ENCODE measurements at places on chromosomes 1 and 21.

GRCh38 chr1:230077011-230077410 is 10.0 kb downstream of the GALNT2 start:
- no peak for DNase-seq

DNA sequence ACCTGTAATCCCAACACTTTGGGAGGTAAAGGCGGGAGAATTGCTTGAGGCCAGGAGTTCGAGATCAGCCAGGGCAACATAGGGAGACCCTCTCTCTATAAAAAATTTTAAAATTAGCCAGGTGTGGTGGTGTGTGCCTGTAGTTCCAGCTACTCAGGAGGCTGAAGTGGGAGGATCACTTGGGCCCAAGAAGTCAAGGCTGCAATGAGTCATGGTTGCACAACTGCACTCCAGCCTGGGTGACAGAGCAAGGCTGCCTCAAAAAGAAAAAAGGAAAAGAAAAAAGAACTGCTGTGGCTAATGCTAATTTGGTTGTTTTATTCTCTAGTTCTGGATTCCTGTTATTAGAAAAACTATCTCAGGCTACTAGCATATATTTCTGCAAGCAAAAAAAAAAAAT is 29.8 kb downstream of the DBT start:
- peak; percentile 35 for DNase-seq

- no peak for DNase-seq
Measured at GRCh38 chr21:37870221-37870620, 46.0 kb downstream of the KCNJ6 start.

- DNase-seq = no peak
Measured at GRCh38 chr1:108712606-108713150, at the start of gene FNDC7. Gene FNDC7 (plus strand): TSS chr1:108712908. CDS start chr1:108712934, 26 bp downstream.

- DNase-seq = peak; percentile 74
Measured at GRCh38 chr21:37153196-37153934, 80.3 kb downstream of the TTC3 start.

DNA sequence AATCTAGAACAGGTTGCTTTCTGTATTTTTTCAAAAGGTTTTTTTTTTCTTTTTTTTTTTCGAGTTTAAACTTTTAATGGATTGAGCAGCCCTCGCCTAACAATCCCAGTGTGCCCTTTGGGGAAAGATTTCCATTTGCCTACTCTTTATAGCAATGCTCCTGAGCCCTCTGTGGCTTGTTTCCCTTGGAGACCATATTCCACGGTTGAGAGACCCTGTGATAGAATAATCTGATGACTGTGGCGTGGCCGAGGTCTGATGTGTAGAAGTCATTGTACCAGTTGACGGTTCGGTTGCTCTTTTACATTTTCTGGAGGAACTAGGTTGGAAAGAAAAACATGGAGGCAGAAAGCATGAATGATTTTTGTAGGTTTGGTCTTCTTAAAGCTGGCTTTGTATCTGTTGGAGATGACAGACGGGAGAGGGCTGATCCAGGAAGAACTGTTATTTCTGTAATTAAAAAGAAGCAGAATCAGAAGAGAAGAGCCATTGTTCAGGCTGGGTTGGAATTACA is 305.7 kb upstream of the NRIP1 start:
- DNase-seq = no peak

DNA sequence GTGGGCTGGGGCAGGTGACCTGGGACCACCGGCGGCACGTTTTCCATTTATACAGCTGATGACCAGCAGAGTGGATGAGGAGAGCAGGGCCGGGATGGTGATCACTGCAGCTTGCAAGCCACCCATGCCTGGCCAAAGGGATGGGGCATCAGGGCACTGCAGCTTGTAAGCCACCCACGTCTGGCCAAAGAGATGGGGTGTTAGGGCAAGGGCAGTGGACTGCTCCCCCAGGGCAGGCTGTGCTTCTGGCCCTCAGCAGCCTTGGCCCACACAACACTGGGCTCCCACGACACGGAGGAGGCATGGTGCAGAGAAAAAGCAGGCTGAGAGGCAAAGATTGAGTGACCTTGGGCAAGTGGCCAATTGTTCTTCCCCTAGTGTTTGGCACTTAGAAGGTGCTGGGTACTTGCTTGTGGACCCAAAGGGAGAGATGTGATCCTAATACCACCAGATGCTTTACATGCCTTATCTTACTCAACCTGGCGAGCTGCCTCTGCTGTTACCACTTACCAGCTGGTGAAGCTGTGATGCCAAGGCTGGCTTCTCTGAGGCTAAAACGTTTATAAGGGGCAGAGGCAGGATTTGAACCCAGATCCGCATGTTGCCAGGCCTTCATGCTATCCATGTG is 48.3 kb downstream of the TRIM62 start:
- no peak for DNase-seq

- DNase-seq = peak; percentile 73
Measured at GRCh38 chr1:244435562-244436205, 16.0 kb downstream of the ADSS2 start.

DNA sequence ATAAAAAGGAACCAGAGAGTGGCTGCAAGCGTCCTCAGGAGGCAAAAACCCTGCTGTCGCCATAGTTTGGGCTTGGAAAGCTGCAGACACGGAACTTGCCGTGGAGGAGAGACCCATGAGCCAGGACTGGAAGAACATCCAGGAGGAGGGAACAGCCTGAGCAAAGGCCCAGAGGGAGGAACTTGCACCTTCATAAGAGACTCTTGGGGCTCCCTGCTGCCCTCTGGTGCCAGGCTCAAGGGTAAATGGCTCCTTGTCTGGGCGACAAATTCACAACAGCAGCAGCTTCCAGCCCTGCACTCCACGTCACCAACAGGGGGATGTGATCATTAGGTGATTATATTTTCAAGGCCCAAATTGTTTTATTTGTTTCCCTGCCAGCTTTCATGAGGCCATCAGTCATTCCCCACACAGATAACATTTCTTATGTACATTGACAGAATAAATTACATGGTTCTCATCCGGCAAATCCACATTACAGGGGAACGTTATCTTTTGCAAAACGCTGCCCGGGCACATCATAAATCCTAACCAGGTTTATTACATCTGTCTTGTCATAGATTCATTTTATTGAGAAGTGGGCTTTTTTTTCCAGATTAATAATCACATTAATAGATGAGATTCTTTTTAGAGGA is 143.0 kb upstream of the GRIK3 start:
- DNase-seq = peak; percentile 53

GRCh38 chr1:211349741-211350140 is 23.1 kb downstream of the TRAF5 start:
- DNase-seq = no peak

- DNase-seq = peak; percentile 91
Measured at GRCh38 chr1:222926566-222926965, 111.7 kb downstream of the DISP1 start.

DNA sequence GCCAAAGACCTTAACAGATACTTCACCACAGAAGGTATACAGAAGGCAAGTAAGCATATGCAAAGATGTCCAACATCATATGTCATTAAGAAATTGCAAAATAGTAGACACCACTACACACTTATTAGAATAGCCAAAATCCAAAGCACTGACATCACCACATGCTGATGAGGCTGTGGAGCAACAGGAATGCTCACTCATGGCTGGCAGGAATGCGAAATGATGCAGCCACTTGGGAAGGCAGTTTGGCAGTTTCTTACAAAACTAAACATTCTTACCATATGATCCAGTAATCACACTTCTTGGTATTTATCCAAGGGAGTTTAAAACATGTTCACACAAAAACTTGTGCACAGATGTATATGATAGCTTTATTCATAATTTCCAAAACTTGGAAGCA is 261.2 kb upstream of the AJAP1 start:
- no peak for DNase-seq

GRCh38 chr1:96525657-96526557 is 195.7 kb upstream of the PTBP2 start:
- no peak for DNase-seq

DNA sequence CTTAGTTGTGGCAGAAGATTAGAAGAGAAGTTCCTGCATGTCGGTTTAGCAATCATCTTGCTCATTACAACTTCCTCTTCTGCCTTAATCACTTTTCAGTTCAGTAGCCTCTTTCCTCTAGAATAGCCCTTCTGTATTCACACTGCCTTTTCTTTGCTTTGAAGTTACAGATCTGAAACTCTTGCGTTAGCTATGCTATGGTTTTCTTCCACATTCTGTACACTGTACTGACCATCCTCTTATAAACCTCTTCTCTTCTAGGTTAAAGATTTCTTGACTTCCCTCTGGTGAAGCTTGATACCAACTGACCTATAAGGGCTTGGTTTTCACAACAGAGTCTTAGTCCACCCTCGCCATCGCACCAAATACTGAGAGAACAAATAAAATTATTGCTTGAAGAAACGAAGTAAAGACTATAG is 35.0 kb downstream of the C21orf91 start:
- no peak for DNase-seq

DNA sequence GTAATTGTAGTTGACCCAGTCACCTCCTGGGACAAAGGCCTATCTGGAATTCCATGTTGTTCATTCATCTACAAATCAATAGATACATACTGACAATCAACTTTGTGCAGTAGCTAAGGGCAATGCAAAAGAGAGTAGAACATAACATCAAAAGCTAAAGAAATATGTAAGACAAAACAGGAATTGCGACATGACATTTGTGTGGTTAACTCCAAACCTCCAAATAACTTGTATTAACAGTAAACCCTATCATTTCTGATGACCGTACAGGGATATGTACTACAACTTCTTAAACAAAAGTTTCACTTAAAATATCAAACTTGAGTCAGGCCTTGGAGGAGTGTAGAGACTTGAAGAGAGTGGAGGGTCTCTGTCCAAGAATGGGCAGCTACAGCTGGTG is 317.6 kb downstream of the SPATA17 start:
- DNase-seq = peak; percentile 48

GRCh38 chr1:210709701-210710100 is 381.0 kb downstream of the HHAT start:
- peak; percentile 69 for DNase-seq

GRCh38 chr1:50023292-50024159 is at the start of gene AGBL4:
Gene AGBL4 (minus strand): TSS chr1:50023954.
- peak; percentile 11 for DNase-seq

- DNase-seq = no peak
Measured at GRCh38 chr1:157114183-157115121, 14.8 kb upstream of the ETV3L start.

GRCh38 chr21:16002874-16003466 is 273.2 kb downstream of the USP25 start:
- DNase-seq = peak; percentile 18

DNA sequence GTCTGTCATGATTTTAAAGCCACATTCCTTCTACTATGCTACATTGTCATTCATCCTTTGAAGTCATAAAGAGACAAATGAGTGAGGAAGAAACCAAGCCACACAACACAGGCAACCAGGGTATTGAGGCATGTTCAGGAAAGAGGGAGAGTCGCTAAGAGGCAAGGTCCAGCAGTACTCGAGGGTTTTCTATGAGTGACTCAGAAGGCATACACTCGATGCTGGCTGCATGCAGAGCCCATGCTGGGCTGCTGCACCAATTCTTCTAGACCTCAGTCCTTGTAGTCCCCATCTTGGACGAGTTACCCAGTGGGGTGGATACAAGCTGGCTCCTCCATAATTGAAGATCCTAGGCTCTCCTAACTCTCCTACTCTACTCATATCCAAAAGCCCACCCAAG is 57.6 kb downstream of the OLFML2B start:
- peak; percentile 11 for DNase-seq

DNA sequence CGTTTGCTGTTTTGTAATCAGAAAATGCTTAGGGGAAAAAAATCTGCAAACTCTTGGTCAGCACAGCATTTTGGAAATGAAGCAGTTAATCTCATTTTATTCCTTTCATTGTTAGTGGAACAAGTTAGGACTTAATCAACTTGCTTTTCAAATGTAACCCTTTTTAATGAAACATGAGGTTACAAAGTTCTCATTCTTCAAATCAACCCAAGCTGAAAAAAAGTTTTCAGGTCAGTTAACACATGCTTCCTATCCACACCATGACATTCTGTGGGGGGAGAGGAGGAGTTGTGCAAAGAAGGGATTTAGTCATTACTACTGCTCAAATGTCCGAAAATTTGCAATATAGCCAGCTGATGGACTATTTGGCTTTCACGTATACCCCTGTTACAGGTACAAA is 283.2 kb upstream of the LYPLAL1 start:
- no peak for DNase-seq

DNA sequence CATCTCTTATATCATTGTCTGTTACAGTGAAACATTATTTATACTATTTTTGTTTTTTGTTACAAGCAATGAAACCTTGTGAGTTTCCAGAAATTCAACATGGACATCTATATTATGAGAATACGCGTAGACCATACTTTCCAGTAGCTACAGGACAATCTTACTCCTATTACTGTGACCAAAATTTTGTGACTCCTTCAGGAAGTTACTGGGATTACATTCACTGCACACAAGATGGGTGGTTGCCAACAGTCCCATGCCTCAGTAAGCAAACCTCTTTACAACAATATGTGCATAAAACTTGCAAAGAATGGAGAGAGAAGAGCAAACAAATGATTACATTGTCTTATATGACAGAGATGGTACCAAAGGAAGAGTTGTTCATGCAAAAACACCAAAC is 22.4 kb downstream of the CFHR4 start:
- peak; percentile 24 for DNase-seq

DNA sequence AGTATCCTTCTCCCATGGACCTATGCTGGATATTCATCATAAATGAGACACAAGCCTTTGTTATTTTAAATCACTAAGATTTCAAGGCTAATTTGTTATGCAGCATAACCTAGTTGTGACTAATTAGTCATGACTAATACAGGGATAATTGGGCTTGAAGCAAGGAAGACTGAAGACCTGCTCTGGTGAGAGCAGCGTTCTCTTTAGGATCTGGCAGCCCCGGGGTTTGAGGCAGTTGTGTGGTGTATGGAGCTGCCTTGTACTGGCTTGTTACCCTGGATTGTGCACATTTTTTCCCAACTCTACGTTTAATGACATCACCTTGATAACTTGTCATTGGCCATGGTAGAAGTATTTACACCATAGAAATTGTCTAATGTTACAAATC is 25.7 kb upstream of the SPAG17 start:
- DNase-seq = peak; percentile 1

DNA sequence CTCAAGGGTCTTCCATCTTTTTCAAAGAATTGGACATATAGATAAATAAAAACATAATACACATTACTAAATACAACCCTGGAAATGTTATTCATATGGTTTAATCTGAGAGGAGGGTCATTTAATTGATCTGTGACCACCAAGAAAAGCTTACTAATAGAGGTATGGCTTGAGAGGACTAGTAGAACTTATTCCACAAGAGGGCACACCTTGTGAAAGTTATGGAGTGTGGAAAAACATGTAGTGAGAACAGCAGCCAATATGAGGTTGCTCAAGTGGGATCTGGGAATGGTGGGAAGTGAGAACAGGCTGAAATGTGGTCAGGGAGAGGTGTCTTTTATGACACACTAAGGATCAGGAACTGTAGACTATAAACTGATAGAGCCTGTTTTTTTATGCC is 973.5 kb upstream of the B3GALT2 start:
- DNase-seq = peak; percentile 28

DNA sequence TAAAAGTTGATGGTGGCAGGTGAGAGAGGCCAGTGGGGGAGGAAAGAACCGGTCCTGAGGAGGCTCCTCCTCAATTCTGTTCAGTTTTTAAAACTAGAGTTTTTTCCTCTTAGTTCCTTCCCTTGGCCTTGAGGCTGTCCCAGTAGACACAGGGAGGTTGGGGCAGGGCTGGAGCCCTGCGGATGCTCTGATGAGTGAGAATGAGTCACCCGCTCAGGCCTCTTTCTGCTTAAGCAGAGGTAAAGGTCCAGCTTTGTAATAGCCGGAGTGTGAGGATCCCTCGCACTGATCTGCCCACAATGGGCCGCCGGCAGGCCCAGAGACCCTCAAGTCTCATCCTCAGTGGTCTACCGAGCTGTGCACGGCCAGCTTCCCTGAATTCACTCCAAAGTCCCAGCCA is 49.6 kb upstream of the IRF2BP2 start:
- DNase-seq = peak; percentile 97
